ENCODE measurements at places on chromosomes 11 and 22.

DNA sequence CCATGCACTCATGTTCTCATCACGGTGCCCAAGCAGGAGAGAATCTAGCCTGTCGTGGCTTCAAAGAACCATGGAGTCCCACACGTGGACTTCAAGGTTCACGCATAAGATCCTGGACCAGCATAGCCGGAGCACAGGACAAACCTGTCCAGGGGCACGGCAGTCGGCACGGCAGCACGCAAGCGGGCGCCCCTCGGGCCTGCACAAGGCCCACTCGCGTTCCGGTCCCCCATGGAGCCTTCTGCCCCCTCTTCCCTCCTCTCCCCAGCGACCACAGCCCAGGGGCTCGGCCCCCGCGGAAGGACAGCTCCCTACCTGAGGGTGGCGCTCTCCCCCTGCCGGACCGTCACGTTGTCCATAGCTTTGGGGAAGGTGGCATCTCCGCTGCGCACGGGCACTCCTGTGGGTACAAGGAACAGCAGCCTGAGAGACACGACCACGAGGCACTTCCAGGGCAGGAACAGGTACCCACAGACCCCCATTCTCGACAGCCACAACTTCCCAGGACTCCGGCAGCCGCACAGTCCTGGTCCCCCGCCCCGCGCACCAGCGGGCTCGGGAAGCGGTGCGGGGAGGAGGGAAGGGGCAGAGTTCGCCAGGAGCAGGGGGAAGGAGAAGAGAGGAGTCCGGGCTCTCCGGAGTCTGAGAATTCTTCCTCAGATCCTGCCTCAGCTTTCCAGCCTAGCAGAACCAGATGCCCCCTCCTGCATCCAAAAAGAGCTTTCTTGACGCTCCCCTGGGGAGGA is 589.5 kb downstream of the OPCML start:
- DNase-seq = peak; percentile 1

GRCh38 chr11:65861165-65861505 is 902 bp downstream of the MUS81 start:
- DNase-seq = no peak

- DNase-seq = peak; percentile 98
These were observed 58.1 kb downstream of the CHRDL2 start for GRCh38 chr11:74672956-74673692.

DNA sequence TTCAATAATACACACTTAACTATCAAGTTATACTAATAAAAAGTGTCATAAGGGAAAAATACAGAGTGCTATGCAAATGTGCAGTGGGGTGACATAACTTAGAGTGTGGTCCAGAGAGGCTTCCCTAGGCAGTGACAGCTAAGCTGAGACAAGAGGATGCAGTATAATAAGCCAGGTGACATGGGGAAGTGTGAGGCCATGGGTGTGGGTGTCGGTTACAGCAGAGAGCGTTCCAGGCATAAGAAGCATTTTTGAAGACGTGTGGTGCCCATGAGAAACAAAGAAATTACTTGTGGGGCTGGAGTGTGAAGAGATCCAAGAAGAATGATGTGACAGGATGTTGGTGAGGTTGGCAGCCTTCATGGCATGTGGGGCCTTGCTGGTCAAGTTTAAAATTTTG is 78.1 kb upstream of the PICALM start:
- no peak for DNase-seq

GRCh38 chr22:32475468-32476010 is 928 bp downstream of the FBXO7 start:
- no peak for DNase-seq
